ENCODE measurements at places on chromosomes 5 and 9. TPM values are rescaled to one million over a fixed set of nuclear protein-coding genes. Genes with fewer than 3 reads are reported as not detected.

DNA sequence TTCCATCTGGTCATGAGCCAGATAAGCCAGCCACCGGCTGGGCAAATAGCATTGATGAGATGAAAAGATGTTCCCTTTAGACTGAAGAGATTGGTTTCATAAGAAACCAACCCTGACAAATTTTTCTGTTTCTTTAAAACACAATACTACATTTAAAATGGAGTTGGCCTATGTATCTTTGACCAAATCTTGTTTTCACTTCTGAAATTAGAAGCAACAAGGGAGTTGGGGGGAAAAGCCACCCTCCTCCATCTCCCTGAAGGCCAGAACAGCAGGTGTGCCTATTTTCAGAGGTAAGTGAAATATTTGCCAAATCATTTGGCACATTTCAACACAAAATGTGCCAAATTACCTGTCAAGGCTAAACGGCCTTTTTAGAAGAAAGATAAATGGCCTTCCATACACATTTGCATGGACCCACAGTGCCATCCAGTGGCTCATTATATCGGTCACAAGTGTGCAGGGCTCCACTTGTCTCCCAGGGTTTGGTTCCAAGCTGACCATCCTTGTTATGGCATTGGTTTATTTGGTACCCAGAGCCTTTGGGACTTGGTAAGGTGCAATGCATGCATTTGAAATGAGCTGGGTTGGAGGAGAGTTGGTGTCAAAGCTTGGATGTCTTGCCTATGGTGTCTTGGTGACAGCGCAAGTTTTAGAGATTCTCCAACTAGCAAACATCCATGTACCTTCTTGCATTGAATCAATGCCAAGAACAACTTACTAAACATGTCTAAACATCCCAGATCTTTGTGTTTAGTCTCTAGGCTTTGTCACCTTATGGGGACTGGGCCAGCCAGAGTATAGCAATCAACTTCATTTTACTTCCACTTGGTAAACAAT is 372.0 kb upstream of the KIF2A start:
- peak; percentile 47 for DNase-seq

The HAVCR1 gene
- 0.44 TPM for total RNA-seq

The KCNV2 gene
- total RNA-seq, result not detected

DNA sequence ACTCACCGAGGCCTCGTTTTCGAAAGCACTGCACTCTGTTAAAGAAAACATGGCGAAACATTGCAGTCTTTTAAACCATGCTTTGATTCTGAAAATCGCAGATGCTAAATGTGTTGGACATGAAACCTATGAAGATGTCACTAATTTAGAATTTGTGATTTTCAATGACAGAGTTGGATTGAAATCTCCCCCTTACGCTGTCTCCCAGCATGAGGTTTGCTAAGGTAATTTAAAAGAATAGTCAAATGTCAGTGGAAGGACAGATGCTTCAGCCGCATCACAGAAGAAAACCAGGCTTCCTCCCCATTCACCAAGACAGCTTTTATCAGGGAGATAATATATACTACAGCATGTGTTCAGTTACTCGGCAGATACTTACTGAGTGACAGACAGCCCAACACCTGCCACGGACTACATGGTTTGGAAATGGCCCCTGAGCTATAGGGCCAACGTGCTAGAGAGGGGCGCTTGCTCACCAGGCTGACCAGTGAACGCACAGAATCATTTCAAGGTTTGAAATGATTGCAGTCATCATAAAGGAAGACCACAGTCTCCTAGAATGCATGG is 136.9 kb downstream of the ADAMTS16 start:
- DNase-seq, result no peak

DNA sequence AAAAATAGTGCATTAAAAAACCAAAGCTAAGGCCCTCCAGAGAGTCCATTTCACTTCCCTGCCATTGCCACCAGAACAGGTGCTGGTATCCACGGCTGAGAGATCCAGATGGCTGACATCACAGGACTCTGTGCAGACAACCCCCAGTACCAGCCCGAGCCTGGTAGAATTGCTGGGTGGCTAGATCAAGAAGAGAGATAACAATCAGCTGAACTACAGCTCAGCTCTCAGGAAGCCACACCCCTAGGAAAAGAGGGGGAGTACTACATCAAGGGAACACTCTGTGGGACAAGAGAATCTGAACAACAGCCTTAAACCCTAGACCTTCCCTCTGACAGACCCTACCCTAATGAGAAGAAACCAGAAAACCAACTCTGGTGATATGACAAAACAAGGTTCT is 73.8 kb upstream of the SLIT3 start:
- peak; percentile 44 for DNase-seq

- no peak for DNase-seq
These were observed 46.6 kb downstream of the CFAP95 start for GRCh38 chr9:69867081-69867814.

DNA sequence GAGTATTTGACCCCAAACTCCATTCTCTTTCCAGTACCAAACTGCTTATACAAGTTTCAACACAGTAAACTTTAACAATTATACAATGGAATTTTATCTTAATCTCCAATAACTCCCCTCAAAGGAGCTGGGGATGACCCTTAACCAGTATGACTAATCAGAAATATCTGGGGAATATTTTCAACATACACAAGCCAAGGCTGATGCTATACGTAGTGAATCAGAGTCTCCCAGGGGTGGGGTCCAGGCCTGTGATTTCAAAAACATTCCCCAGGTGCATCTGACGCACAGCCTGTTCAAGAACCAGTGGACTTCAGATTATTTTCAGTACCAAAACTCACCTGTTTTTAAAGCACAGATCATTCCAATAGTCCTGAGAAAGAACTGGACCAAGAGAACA is 11.8 kb upstream of the SEMA5A start:
- no peak for DNase-seq

- DNase-seq, result no peak
These were observed 123.1 kb downstream of the PAPPA start for GRCh38 chr9:116276651-116277121.

The OR1J2 gene
- total RNA-seq, result 0.42 TPM

The IFNE gene
- total RNA-seq, result 5.4 TPM

The ADAMTS2 gene
- 13.3 TPM for total RNA-seq

DNA sequence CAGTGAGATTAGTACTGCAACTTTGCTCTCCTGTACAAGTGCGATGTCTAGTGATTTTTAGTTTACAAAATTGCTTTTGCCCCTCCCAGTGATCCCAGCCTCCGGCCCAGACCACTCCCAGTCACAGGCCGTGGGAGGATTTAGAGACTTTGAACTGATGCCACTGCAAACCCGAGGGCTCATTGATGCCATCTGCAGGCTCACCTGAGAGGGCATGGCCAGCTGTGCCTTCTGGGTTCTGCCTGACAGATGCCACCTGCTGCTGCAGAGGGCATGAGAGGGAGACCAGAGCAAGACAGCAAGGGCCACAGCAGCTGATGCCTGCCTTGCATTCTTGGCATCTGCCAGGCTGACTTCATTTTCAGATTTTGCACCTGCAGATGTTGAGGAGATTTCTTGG is 593.8 kb downstream of the CDK5RAP2 start:
- no peak for DNase-seq

GRCh38 chr5:177367981-177368868 is 10.5 kb downstream of the RGS14 start:
- DNase-seq, result no peak

GRCh38 chr9:84781458-84781857 is 111.9 kb downstream of the NTRK2 start:
- DNase-seq, result no peak

GRCh38 chr5:146461319-146461718 is 14.2 kb downstream of the TCERG1 start:
- no peak for DNase-seq

DNA sequence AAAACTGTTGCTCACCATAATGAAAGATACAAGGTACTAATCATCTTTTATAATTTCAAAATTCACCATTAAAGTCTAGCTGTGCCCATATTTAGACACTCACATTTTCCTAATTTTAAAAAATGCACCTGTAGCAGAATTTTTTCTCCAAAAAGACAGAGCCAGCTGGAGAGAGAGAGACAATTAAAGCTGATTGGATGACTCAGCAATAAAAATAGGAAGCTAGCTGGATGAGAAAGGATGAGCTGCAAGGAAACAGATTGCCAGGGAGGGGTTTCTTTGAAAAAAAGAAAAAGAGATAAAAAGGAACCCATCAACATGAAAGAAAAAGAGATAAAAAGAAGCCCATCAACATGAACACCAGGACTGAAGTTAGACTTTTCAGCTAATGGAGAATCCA is 73.8 kb downstream of the HCN1 start:
- no peak for DNase-seq

GRCh38 chr9:127809540-127810377 is 7.1 kb downstream of the FPGS start:
- DNase-seq, result no peak

- DNase-seq, result no peak
These were observed 352.7 kb downstream of the LRRC70 start for GRCh38 chr5:62931153-62931950.

GRCh38 chr9:88680041-88680440 is 145.1 kb downstream of the NXNL2 start:
- DNase-seq, result no peak

- DNase-seq, result no peak
These were observed 58.0 kb downstream of the GDA start for GRCh38 chr9:72207278-72207677.

GRCh38 chr5:108655750-108656450 is 91.8 kb upstream of the FER start:
- DNase-seq, result no peak

- peak; percentile 62 for DNase-seq
These were observed 37.7 kb downstream of the NR2F1 start for GRCh38 chr5:93620487-93621326.

DNA sequence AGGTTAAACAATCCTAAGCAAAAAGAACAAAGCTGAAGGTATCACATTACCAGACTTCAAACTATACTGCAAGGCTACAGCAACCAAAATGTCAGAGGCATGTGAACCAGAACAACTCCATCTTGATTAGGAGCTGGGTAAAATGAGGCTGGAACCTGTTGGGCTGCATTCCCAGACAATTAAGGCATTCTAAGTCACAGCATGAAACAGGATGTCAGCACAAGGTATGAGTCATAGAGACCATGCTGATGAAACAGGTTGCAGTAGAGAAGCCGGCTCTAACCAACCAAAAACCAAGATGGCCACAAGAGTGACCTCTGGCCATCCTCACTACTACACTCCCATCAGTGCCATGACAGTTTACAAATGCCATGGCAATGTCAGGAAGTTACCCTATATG is 252.0 kb downstream of the RASEF start:
- peak; percentile 51 for DNase-seq

DNA sequence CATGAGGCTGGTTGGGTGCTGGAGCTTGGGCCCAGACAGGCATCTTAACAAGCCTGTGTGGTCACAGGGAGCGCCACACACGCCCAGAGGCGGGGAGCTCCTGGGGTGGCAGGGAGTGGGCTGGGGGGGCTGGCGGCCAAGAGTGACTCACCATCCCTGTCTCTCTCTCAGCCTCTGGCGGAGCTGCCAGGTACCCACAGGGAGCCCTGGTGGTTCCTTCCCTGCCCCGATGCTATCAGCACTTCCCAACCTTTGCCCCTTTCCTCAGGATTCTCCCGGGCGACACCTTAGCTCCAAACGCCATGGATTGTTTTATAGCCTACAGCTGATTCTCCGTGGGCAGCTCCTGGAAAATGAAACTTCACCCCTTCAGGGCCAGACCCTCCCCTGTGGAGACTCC is 5.5 kb downstream of the SLC9A3 start:
- DNase-seq, result no peak

DNA sequence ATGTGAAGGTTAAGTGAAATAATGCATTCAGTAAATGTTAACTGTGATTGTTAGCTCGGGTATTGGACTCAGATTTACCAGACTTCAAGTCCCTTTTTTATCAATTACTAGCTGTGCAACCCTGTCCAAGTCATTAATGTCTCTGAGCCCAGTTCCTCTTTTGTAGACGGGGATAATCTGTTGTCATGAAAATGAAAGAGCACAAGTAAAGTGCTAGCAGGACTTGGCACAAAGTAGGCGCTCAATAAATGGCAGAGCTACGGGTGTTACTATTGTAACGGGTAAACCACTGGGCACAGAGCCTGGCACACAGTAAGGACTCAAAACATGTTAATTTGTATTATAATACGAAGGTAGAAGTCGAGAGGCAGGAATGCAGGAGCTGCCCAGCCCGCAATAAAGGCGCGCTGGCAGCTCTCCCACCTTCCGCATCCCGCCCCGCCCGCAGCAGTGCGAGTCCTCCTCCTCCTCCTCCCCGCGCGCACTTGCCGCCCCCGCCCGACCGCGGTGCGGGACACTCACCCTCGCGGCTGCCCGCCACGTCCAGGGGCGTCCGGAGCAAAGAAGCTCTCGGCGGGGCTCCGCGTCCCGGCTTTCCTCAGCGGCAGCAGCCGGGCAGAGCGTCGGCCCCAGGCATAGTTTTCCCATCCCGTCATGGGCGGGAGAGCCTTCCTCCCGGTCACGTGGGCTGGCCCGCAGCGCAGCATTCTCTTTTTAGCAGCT is at the start of gene C1QTNF2:
C1QTNF2 (minus strand) TSS at position 637 of the 723 bp plus-strand sequence. CDS start 15,615 bp downstream, outside the sequence.
- peak; percentile 69 for DNase-seq

DNA sequence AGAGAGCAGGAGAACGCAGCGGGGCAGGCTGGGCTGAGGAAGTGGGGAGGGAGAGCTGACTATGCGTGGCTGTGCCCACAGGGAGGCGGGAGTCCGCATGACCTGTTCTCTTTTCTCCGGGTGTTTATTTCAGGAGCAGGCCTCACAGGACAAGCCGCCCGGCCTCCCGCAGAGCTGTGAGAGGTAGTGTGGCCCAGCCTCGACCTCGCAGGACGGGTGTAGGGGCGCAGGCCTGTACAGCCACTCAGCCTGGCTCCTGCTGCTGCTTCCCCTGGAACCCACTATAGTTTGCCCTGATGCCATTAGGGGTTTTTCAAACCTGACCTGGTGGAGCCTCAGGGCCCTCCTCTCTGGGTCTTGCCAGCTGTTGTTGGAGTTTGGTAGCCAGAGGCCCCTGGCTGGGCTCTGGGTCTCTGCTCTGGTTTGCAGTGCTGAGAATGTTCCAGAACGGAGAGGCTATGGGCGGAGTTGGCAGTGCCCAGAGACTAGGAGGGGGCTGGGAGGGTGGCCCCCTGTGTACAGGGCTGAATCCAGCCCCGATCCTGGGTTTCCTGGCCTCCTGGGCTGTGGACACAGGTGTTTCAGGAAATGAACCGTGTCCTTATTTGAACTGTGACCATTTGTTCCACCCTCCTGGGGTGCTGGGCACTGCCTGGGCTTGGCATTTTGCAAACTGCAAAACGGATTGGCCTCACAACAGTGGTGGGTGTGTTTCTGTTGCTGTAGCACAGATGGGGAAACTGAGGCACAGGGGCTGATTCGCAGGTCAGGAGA is 78.8 kb downstream of the WNK2 start:
- DNase-seq, result peak; percentile 41

GRCh38 chr5:140563596-140563995 is 802 bp downstream of the APBB3 start:
- DNase-seq, result no peak

The PCDHB2 gene
- 1.8 TPM for total RNA-seq

The SLC4A9 gene
- 0.13 TPM for total RNA-seq
